ENCODE measurements at places on chromosomes 3 and 15. TPM values are rescaled to one million over a fixed set of nuclear protein-coding genes. Genes with fewer than 3 reads are reported as not detected.

DNA sequence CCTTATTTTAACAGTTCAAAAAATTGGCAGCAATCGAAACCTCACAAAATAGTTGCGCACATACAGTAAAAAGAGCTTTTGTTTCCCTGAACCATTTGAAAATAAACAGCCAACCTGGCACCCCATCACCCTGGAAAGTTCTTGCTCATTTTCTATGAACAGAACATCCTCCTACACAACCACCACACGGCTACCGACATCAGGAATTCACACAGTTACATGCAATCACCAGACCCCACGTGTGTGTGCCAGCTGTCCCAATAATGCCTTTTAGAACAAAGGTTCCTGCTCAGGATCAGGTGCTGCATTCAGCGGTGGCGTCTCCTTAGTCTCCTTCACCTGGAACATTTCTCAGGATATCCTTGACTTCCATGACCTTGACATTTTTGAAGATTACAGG lies 186.5 kb downstream of the KLF13 start:
- no peaks in the 10 kb centered on the region for H3K36me3 ChIP-seq
- H3K4me1 ChIP-seq = peaks cover 7% of the 10 kb centered on the region
- no peak overlapping the region for H3K4me3 ChIP-seq
- H3K27ac ChIP-seq = no peak overlapping the region
- no peak for DNase-seq

DNA sequence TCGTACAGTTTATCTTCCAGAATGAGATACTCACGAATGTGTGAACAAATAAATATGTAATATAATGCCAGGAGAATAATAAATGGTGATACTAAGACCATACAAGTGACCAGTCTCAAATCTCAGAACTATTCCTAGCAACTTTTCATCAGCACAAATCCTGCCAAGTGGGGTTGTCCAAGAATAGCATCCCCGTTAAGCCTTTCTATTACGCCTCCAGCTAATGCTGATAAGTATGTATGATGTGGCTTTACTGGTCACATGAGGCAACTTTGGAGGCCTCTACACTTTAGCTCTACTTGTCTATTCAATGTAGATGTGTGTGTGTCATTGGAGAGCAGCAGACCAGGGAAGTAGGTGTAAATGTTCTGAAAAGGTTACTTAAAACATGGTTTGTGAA lies 129.5 kb downstream of the KCNMB2 start:
- H3K4me1 ChIP-seq = no peaks in the 10 kb centered on the region
- DNase-seq = no peak
- H3K27ac ChIP-seq = no peak overlapping the region
- no peaks in the 10 kb centered on the region for H3K36me3 ChIP-seq
- H3K27me3 ChIP-seq = no peaks in the 10 kb centered on the region

DNA sequence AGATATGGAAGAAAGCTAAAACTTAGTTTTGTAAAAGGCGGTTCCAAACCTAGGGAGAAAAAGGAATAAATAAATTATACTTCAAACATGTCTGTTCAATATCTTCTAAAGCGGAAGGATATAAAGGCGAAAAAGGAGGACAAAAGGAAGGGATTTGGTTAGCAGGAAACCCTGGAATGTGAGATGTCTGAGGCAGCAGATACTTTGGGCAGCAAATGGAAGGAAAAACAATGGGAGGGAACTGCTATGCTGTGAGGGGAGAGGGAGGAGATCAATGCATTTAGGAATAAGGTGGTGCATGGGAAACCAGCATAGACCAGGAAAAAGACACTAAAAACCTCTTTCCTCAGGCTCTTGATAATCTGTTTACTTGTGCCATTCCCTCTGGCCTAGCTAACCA lies 120.8 kb downstream of the DNAH12 start:
- H3K4me1 ChIP-seq = no peaks in the 10 kb centered on the region
- H3K27me3 ChIP-seq = peaks cover 9% of the 10 kb centered on the region
- no peak overlapping the region for H3K27ac ChIP-seq
- no peaks in the 10 kb centered on the region for H3K36me3 ChIP-seq

DNA sequence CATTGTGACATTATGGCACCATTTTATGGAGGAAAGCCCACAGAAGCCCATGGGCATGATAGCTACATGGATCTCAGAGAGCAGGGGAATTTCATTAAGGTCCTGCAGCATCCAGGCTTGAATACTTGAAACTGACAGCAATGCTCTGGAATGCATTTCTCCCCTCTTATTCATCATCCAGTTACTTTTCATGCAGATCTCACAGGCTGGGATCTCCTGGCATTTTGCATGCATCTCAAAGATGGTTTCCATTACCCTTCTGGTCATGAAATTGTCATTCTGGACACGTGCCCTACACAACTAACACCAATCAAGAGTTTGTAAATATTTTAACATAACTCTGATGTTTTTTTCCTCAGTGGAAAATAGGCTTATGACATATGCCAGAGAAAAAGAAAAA lies 32.4 kb downstream of the VGLL3 start:
- no peaks in the 10 kb centered on the region for H3K27me3 ChIP-seq
- H3K4me1 ChIP-seq = no peaks in the 10 kb centered on the region
- H3K36me3 ChIP-seq = no peaks in the 10 kb centered on the region

DNA sequence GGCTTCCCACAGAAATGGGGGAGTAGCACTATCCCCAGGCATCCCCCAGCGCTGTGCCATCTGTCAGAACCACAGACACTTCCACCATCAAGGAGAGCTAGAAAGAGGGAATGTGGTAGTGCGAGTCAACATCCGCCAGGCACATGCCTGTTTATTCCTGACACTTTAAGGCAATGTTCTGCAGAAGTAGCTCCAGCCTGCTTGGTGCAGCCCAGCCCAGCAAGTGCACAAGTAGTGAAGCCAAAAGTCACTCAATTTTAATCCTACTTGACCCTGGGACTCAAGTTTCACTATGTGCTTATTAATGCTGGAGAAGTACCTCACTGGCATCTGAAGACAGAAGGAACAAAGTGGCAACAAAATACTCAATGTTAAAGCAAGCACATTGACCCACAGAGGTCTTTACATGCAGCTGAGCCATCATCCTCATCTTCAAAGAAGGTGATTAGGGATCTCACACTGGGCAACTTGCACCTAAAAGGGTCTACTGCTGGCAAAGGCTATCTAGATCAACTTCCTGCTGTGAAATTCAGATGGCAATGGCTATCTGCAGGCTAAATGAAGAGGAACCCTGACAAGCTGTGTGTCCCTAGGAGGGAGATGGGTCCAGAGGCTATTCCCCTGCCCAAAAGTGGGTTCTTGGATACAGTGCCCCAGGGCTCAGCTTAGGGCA lies 61.4 kb upstream of the CLDN18 start:
- no peaks in the 10 kb centered on the region for H3K27me3 ChIP-seq
- H3K36me3 ChIP-seq = no peaks in the 10 kb centered on the region
- H3K27ac ChIP-seq = no peak overlapping the region
- no peak for DNase-seq

DNA sequence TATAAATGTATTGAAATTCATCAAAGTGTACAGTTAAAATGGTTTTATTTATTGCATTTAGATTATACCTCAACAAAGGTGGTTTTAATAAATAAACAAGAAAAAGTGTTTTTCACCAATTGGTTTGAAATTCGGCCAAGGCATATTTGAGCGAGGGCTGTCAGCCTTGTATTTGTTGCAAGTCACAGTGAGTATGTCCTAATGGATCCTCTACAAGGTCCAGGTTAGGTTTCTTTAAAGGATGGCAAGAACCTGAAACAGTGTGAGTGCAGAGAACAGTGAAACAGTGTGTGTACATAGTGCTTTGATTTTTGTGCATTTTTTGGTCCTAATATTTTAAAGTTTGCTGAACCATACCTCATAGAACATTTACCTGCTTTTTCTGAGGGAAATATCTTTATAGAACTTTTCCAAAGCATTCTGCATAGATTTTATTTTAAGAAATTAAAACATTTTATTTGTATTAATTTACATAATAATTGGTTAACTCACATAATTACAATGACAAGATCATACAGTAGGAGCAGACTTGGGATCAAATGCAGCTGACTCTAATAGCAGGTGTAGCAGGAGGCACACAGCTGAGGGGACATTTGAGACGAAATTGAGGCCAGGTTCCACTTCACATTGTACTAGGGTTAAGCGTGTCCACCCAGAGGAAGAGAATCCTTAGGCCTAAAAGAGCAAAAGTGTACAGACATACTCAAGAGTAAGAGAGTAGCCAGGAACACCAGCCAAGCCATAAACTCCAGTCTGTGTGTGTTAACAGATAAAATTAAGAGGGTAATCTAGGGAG lies 428.8 kb upstream of the TPRG1 start:
- H3K4me3 ChIP-seq = no peak overlapping the region
- H3K4me1 ChIP-seq = no peaks in the 10 kb centered on the region
- H3K36me3 ChIP-seq = no peaks in the 10 kb centered on the region

GRCh38 chr3:54122324-54123002 lies at the start of gene CACNA2D3:
Gene CACNA2D3 (plus strand): TSS chr3:54122552.
- H3K4me3 ChIP-seq = no peak within 1 kb of the TSS
- no peak for DNase-seq
- H3K27ac ChIP-seq = no peak within 1 kb of the TSS
- H3K4me1 ChIP-seq = no peaks in the 10 kb centered on the region
- peaks cover 23% of the 10 kb centered on the region for H3K27me3 ChIP-seq

GRCh38 chr3:32147509-32147908 lies 41.1 kb downstream of the GPD1L start:
- H3K4me1 ChIP-seq = no peaks in the 10 kb centered on the region
- H3K4me3 ChIP-seq = no peak overlapping the region
- H3K36me3 ChIP-seq = no peaks in the 10 kb centered on the region
- no peak overlapping the region for H3K27ac ChIP-seq
- no peaks in the 10 kb centered on the region for H3K27me3 ChIP-seq
- DNase-seq = no peak

Gene SPINT1
- 1.6 TPM for total RNA-seq

Gene BSN
- total RNA-seq = 0.35 TPM

Gene CCDC54
- total RNA-seq = not detected

Gene ZIC1
- total RNA-seq = not detected

Gene MESP1
- total RNA-seq = 1.5 TPM
